ENCODE measurements at places on chromosomes 3 and 15. TPM values are rescaled to one million over a fixed set of nuclear protein-coding genes. Genes with fewer than 3 reads are reported as not detected.
A peak's percentile ranks its signal among the peaks of the same experiment; 100 is the strongest.

Gene UROC1
- polyA plus RNA-seq = not detected

GRCh38 chr15:63396152-63396928 lies 14.7 kb upstream of the CA12 start:
- H3K36me3 ChIP-seq = no peaks in the 10 kb centered on the region
- no peak for DNase-seq
- H3K27ac ChIP-seq = no peak overlapping the region

DNA sequence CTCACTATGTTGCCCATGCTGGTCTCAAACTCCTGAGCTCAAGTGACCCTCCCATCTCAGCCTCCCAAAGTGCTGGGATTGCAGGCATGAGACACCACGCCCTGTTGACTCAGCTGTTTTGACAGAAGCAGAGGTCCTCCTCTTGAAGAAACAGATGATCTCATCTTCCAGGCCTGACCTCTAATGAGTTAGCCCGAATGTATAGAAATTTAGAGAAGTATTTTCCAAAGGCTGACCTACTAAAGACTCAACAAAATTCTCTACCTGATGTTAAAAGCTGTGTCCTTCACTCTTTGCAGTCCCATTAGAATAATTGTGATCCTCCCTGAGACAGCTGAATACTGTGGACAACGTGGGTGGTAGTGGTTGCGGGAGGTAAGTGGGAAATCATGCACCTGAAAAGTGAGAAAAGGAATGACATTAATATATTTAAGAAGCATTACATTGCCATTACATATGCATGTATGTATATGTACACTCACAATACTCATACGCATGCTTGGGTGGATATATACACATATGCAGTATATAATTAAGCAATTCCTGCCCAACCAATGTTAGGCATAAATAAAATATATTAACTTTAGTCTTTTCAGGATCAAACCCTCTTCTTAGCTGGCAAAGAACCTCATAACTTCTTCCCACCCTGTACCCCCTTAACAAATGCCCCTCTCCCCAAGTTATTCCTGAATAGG lies 204.6 kb upstream of the NR2F2 start:
- no peaks in the 10 kb centered on the region for H3K36me3 ChIP-seq
- no peaks in the 10 kb centered on the region for H3K27me3 ChIP-seq
- no peak overlapping the region for H3K4me3 ChIP-seq
- no peak overlapping the region for H3K27ac ChIP-seq
- DNase-seq = no peak

Gene IGDCC3
- not detected for polyA plus RNA-seq

DNA sequence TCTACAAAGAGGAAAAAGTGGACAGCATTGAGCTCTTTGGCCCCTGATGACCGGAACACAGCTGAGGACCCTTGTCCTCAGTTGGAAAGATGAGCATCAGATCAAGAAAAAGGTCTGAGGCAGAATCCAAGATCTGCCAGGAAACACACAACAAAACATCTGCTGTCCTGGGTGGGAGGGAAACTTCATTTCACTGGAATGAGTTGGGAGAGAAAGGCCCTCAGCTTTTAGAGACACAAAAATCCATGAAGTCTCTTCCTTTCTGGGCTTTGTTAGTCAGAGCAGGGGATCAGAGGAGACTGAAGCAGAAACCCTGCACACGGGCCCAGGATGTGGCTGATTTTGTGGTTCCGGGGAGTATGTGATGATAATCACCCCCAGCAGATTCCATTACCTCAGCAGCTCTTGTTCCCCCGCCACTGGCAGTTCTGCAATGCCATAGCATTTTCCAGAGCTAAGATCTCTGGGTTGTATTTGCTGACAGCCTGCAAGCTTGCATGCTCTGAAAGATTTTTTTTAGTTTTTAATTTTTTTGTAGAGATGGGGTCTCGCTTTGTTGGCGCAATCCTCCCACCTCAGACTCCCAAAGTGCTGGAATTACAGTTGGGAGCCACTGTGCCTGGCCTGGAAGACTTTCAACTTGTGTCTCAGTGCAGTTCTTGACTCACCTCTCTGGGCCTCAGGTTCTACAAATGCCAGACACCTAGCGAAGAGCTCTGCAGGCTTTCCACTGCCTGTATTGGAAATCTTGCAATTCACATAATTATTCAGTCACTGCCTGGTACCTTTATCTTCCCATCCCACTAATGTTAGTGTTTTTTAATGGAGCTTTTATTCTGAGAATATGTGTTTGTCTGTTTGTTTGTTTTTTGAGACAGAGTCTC lies 5.8 kb upstream of the TATDN2 start:
- no peaks in the 10 kb centered on the region for H3K36me3 ChIP-seq
- DNase-seq = no peak
- no peak overlapping the region for H3K4me3 ChIP-seq

Gene CHRNA3
- not detected for polyA plus RNA-seq

GRCh38 chr3:197846491-197846890 lies 55.4 kb downstream of the LRCH3 start:
- H3K27ac ChIP-seq = no peak overlapping the region
- peaks cover 6% of the 10 kb centered on the region for H3K36me3 ChIP-seq
- no peaks in the 10 kb centered on the region for H3K27me3 ChIP-seq
- DNase-seq = no peak
- H3K4me1 ChIP-seq = no peaks in the 10 kb centered on the region
- H3K4me3 ChIP-seq = no peak overlapping the region

GRCh38 chr3:184737641-184738505 lies 26.0 kb upstream of the MAGEF1 start:
- peaks cover 52% of the 10 kb centered on the region for H3K4me1 ChIP-seq
- peak overlapping the region; percentile 3 for H3K4me3 ChIP-seq
- H3K27ac ChIP-seq = peak overlapping the region; percentile 80
- no peaks in the 10 kb centered on the region for H3K36me3 ChIP-seq

- H3K4me1 ChIP-seq = no peaks in the 10 kb centered on the region
- no peak overlapping the region for H3K27ac ChIP-seq
- no peak overlapping the region for H3K4me3 ChIP-seq
- no peak for DNase-seq
These were observed 106.6 kb downstream of the TOP2B start for GRCh38 chr3:25558121-25558520.

DNA sequence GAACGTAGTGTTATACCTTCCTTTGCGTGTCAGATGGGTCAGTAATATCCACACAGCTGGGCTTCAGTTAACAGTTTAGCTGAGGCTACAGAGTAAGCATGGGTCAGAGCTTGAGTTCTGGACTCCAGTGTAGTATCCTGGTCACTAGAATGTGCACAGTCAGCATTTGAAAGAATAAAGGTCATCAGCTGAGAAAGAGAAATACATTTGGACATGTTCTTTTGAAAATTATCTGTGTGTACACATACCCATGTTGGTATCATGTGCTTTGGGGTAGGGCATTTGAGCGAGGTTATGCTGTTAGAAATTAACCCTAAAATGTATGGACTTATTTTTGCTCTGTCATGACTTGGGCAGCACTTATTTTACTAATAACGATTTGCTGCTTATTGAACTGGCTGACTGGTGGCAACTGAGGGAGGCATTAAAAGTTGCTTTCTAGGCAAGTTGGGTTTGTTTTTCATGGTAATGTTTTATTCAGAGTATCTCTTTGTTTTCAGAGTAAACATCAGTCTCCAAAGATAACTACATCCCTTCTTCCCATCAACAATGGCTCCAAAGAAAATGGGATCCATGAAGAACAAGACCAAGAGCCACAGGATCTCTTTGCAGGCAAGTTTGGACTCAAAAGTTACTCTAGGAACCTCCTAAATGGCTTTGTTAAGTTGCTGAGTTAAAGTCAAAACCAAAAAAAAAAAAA lies 16.4 kb downstream of the SNX1 start:
- H3K36me3 ChIP-seq = peaks cover 5% of the 10 kb centered on the region
- H3K27ac ChIP-seq = no peak overlapping the region
- H3K4me3 ChIP-seq = no peak overlapping the region
- no peaks in the 10 kb centered on the region for H3K4me1 ChIP-seq

Gene DNAJA4
- 5.7 TPM for polyA plus RNA-seq

- H3K4me1 ChIP-seq = no peaks in the 10 kb centered on the region
- no peak for DNase-seq
- H3K4me3 ChIP-seq = no peak overlapping the region
These were observed 46.3 kb downstream of the EBLN2 start for GRCh38 chr3:73107676-73108187.

Gene GOLGA6L24
- polyA plus RNA-seq = not detected

Gene LRRC3B
- not detected for polyA plus RNA-seq

GRCh38 chr15:73346735-73347312 lies 21.9 kb downstream of the HCN4 start:
- H3K36me3 ChIP-seq = no peaks in the 10 kb centered on the region
- H3K27me3 ChIP-seq = no peaks in the 10 kb centered on the region
- DNase-seq = peak; percentile 4
- H3K27ac ChIP-seq = no peak overlapping the region
- no peaks in the 10 kb centered on the region for H3K4me1 ChIP-seq

- no peak overlapping the region for H3K27ac ChIP-seq
- peaks cover 16% of the 10 kb centered on the region for H3K27me3 ChIP-seq
- no peaks in the 10 kb centered on the region for H3K36me3 ChIP-seq
- DNase-seq = no peak
- H3K4me3 ChIP-seq = no peak overlapping the region
These were observed 61.2 kb upstream of the TNFAIP8L3 start for GRCh38 chr15:51155891-51156290.

GRCh38 chr3:175512700-175513099 lies 653.6 kb downstream of the NAALADL2 start:
- H3K4me1 ChIP-seq = no peaks in the 10 kb centered on the region
- no peaks in the 10 kb centered on the region for H3K27me3 ChIP-seq
- no peak for DNase-seq
- H3K4me3 ChIP-seq = no peak overlapping the region

DNA sequence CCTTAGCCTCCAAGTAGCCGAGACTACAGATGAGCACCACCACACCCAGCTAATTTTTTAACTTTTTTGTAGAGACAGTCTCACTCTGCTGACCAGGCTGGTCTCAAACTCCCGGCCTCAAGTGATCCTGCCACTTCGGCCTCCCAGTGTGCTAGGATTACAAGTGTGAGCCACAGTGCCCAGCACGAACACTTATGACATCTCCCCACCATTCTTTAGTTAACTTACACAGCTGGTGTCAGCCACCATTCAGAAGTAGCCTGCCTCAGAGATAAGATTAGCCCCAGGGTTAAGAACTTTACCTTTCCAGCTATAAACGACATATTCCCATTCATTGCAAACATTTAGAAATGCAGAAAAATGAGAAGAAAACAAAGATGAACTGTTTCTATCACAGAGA lies 58.2 kb downstream of the TRPM7 start:
- no peaks in the 10 kb centered on the region for H3K27me3 ChIP-seq
- H3K27ac ChIP-seq = no peak overlapping the region
- H3K36me3 ChIP-seq = peaks cover 12% of the 10 kb centered on the region

DNA sequence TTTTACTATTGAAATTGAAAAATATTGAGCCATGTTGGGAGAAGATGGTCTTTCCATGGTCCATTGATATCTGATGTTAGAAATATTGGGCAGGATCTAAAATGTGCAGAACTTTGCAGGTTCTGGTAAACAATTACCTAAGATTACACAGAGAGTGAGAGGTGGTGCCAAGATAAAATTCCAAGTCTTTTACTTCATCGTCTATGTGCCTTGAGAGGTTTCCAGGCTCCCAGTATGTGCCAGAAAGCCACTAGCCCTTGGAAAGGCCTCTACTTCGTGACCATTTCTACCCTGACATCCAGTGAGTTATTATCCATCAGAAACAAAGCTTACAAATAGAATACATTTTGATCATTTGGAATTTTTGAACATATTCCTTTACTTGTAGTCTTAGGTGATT lies 27.6 kb downstream of the CD200 start:
- H3K4me3 ChIP-seq = no peak overlapping the region
- no peaks in the 10 kb centered on the region for H3K27me3 ChIP-seq
- H3K36me3 ChIP-seq = no peaks in the 10 kb centered on the region
- no peak for DNase-seq
- peaks cover 10% of the 10 kb centered on the region for H3K4me1 ChIP-seq

Gene MAP1A
- 0.18 TPM for polyA plus RNA-seq

Gene CNTN3
- polyA plus RNA-seq = 0.06 TPM

Gene KPNA1
- polyA plus RNA-seq = 66.7 TPM

- H3K27me3 ChIP-seq = no peaks in the 10 kb centered on the region
- peaks cover 3% of the 10 kb centered on the region for H3K36me3 ChIP-seq
- H3K27ac ChIP-seq = no peak overlapping the region
- no peak for DNase-seq
- H3K4me3 ChIP-seq = no peak overlapping the region
These were observed 18.4 kb downstream of the LRCH3 start for GRCh38 chr3:197809356-197810020.

Gene ANKRD63
- polyA plus RNA-seq = not detected

DNA sequence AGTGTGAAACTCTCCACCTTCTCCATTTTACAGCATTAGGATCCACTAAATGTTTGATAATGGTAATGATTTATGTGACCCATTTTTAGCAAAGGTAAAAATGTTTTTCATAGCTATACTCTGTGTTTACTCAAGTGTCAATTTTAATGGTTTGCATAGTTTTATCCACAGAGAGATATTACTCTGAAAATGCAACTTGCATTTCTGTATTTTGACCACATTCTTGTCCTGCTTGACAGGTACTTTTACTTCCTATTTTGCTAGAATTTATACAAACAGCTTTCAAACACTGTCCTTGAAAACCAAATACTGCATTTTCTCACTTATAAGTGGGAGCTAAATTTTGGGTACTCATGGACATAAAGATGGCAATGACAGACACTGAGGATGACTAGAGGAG lies 62.9 kb downstream of the SERPINI1 start:
- no peak for DNase-seq
- no peaks in the 10 kb centered on the region for H3K4me1 ChIP-seq
- no peaks in the 10 kb centered on the region for H3K36me3 ChIP-seq

- H3K4me1 ChIP-seq = peaks cover 47% of the 10 kb centered on the region
- H3K27ac ChIP-seq = peak overlapping the region; percentile 69
- DNase-seq = no peak
- H3K36me3 ChIP-seq = no peaks in the 10 kb centered on the region
- no peaks in the 10 kb centered on the region for H3K27me3 ChIP-seq
These were observed 174.6 kb downstream of the KLHL25 start for GRCh38 chr15:85619992-85620689.

Gene POLR2M
- 33.7 TPM for polyA plus RNA-seq

DNA sequence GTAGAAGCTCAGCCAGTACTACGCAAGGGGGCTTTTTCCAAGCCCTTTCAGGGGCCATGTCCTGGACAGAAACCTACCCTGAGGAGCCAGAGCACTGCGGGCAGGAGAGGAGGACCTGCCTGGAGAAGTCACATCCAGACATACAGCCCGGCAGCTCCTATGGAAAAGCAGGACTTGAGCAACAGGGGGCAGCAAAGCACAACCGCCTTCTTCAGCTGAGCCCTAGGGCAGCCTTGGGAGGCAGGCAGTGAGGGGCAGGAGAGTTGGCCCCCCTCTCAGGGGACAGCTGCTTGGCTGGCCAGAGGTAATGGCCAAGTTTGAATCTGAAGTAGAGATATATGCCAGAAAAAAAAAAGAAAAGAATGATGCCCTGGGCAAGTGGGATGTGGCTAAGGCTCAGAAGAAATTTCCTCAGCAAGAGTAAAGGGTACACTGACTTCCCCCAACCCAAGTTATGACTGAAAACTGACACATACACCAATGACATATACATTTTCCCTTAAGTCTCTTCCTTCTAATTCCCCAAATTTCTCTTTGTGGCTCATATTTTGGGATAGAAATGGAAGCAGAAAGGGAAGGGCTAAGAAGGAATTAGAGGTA lies 56.9 kb downstream of the CYP19A1 start:
- no peaks in the 10 kb centered on the region for H3K36me3 ChIP-seq
- no peak overlapping the region for H3K4me3 ChIP-seq
- H3K27ac ChIP-seq = no peak overlapping the region
- no peaks in the 10 kb centered on the region for H3K4me1 ChIP-seq
- peak; percentile 1 for DNase-seq
- H3K27me3 ChIP-seq = no peaks in the 10 kb centered on the region
